ENCODE measurements at places on chromosomes 2 and 18. TPM values are rescaled to one million over a fixed set of nuclear protein-coding genes. Genes with fewer than 3 reads are reported as not detected.

DNA sequence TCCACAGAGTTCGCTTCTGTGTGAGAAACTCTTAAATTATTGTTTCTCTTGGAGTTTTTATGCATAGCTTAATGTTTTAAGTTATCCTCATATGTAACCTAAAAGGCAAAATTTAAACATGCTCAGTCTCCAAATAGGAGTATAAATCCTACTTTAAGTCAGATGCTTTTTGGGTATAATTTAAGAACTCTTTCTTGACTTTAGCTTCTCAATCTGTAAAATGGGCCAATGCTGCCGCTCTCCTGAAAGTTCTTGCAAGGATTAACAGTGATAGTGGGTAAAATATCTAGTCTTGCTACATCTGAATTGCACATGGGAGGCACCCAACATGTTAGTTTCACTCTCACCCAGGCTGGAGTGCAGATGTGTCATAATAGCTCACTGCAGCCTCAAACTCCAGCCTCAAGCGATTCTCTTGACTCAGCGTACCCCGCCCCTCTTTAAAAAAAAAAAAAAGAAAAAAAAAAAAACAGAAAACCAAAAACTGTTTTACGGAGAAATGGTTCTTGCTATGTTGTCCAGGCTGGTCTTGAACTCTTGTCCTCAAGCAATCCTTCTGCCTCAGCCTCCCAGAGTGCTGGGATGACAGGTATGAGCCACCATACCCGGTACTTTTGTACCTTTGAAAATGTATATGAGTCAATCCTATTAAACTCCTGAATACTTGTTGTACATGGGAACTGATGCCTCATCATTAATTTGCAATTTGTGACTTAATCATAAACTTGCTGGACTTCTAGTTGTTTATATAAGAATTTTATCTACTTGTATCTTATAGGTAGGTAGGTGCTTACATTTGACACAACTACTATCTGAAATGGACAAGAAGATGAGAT lies 1.8 kb downstream of the FBXO48 start:
- no peak overlapping the region for H3K4me3 ChIP-seq
- no peaks in the 10 kb centered on the region for H3K4me1 ChIP-seq
- no peaks in the 10 kb centered on the region for H3K36me3 ChIP-seq
- H3K27me3 ChIP-seq: no peaks in the 10 kb centered on the region
- DNase-seq: no peak

DNA sequence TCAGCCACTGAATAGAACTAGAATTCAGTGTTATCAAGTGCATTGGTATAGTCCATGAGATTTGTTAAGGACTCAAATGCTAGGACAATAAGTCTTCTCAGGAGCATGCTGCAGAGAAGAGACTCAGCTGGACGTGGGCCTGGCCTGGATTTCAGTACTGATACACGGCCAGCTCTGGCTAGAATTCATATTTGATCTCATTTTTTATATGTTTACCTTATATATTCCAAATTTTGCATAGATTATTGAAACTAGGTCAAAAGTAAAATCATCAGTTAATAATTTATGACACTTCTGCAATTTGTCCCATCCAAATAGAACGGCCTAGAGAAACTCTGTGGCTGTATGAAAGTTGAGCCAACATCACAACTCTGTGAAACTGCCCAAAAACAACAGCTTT lies 262.0 kb downstream of the DLGAP1 start:
- DNase-seq: no peak
- no peak overlapping the region for H3K4me3 ChIP-seq
- H3K27me3 ChIP-seq: no peaks in the 10 kb centered on the region
- no peaks in the 10 kb centered on the region for H3K4me1 ChIP-seq
- H3K36me3 ChIP-seq: no peaks in the 10 kb centered on the region

HJURP gene
- total RNA-seq: 0.22 TPM

DNA sequence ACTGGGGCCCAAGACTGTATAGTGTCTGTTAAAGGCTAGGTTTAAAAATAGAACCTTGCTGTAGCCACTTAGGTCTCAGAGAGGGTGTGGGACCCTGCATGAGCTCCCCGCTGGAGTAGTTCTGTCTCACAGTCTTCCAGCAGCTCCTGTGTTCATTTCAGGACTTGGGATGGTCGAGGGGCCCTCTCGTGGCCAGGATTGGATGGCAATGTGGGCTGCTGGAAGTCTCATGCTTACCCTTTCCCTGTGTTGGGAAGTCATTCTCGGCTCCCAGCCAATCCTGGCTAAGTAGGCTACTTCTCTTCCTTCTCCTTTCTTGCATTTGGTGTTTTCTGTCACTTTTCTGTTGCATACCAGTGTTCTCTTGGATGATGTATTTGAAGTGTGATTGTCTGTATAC lies 284.0 kb upstream of the GCFC2 start:
- H3K36me3 ChIP-seq: no peaks in the 10 kb centered on the region
- H3K4me1 ChIP-seq: no peaks in the 10 kb centered on the region
- H3K27ac ChIP-seq: no peak overlapping the region
- no peak for DNase-seq
- no peak overlapping the region for H3K4me3 ChIP-seq
- H3K27me3 ChIP-seq: no peaks in the 10 kb centered on the region

CNGA3 gene
- total RNA-seq: not detected

GRCh38 chr2:234139755-234140154 lies 89.3 kb downstream of the SPP2 start:
- H3K27ac ChIP-seq: no peak overlapping the region
- no peaks in the 10 kb centered on the region for H3K4me1 ChIP-seq
- no peaks in the 10 kb centered on the region for H3K36me3 ChIP-seq
- no peaks in the 10 kb centered on the region for H3K27me3 ChIP-seq
- DNase-seq: no peak

GRCh38 chr2:48943436-48943835 lies 187.9 kb upstream of the LHCGR start:
- no peaks in the 10 kb centered on the region for H3K36me3 ChIP-seq
- DNase-seq: no peak
- H3K27ac ChIP-seq: no peak overlapping the region
- no peaks in the 10 kb centered on the region for H3K4me1 ChIP-seq
- no peaks in the 10 kb centered on the region for H3K27me3 ChIP-seq

All from tibial nerve (tissue), 4 donors.